Activated CD8-positive, alpha-beta memory T cell treated with anti-CD3 and anti-CD28 coated beads, Interleukin-2, amount 50 U/mL, for 4 hours (primary cell): ENCODE measurements at places on chromosomes 2 and 18.

- no peak for DNase-seq
Measured at GRCh38 chr2:46001741-46002506, 295.3 kb upstream of the EPAS1 start.

GRCh38 chr2:61853086-61853846 is 594 bp downstream of the FAM161A start:
- no peak for DNase-seq

GRCh38 chr2:121686218-121686617 is 37.0 kb upstream of the CLASP1 start:
- DNase-seq = no peak

GRCh38 chr2:156333951-156334495 is 1.5 kb upstream of the NR4A2 start:
- DNase-seq = no peak

DNA sequence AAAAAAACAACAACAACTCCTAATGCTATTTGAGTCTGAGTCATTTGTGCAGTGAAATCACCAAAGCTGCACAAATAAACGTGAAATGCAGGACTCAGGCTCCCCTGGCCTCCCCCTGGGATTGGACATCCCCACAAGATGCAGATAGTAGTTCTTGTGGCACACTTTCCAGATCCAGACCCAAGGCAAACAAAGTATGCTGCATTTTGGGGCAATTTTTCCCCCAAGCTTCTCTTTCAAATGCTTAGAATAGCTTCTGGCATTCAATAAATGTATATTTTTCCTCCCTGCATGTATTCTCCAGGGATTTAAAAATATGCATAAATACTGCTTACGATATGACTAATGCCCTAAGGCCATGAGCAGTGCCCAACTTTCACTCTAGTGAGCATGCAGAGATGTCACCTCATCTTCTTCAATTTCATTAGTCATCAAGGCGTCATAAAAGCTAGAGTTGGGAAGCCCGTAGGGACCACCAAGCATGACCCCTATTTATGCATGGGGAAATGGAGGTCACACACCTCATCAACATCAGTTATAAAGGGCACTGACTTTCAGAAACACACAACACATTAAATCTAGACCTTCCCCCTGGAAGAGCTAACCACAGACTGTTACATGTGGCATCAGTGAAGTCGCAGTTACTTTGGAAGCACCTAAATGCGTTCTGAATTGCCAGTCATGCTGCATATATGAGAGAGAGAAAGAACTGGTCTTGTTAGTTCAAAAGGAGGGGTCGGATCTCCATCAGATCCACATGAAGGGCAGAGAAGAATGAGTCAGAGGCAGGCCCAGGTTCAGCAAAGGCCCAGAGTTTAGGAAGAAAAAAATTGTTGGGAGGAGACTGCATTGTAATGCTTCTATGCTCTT is 374.1 kb downstream of the LPIN1 start:
- DNase-seq = no peak

GRCh38 chr2:20419007-20419576 is 27.8 kb upstream of the RHOB start:
- DNase-seq = no peak
